CD4-positive, alpha-beta T cell treated with Interleukin-15 for 1 hour (primary cell): ENCODE measurements at places on chromosomes 1 and 21.

DNA sequence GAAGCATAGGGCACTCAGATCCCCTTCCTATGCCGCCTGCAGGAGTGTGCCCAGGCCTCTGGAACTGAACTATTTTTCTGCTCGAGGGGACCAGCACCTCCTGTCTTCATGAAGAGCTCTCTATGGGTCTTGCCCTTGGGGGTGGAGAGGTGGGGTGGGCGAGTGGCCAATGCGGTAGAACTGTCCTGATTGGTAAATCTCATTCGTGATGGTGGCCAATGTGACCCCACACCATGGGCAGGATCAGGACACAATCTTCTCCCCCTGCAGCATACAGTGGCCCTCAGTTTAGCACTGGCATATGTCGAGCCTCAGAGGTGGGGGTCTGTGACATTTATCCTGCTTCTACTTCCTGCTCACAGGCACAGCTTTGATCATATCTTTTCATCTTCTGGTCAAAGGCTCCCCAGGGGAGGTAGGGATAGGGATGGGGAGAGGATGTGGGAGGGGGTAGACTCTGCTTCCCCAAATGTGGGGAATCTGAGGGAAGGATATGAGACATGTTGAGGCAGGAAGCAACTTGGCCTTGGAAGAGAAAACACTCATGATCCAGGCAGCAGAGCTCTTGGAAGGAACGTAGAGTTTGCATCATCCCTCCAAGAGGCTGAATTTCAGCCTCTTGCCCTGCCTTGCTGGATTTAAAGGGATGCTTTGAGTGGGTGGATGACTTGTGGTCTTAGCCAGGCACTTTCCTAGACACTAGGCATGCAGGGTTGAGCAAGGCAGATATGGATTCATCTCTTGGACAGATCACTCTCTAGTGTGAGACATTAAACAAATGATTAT is 81.8 kb downstream of the LAMC2 start:
- no peak for DNase-seq

- no peak for DNase-seq
Measured at GRCh38 chr21:15627823-15628222, 102.0 kb upstream of the USP25 start.

DNA sequence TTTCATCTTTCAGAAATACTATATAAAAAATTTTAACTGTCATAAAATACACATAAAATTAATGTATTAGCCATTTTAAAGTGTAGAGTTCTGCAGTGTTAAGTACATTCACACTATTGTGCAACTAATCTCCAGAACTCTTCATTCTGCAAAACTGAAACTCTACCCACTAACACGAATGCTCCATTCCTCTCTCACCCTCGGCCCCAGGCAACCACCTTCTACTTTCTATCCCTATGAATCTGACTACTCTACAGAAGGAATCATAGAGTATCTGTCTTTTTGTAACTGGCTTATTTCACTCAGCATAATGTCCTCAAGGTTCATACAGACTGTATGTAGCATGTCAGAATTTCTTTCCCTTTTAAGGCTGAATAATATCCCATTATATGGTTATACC is 43.4 kb downstream of the LTN1 start:
- no peak for DNase-seq

DNA sequence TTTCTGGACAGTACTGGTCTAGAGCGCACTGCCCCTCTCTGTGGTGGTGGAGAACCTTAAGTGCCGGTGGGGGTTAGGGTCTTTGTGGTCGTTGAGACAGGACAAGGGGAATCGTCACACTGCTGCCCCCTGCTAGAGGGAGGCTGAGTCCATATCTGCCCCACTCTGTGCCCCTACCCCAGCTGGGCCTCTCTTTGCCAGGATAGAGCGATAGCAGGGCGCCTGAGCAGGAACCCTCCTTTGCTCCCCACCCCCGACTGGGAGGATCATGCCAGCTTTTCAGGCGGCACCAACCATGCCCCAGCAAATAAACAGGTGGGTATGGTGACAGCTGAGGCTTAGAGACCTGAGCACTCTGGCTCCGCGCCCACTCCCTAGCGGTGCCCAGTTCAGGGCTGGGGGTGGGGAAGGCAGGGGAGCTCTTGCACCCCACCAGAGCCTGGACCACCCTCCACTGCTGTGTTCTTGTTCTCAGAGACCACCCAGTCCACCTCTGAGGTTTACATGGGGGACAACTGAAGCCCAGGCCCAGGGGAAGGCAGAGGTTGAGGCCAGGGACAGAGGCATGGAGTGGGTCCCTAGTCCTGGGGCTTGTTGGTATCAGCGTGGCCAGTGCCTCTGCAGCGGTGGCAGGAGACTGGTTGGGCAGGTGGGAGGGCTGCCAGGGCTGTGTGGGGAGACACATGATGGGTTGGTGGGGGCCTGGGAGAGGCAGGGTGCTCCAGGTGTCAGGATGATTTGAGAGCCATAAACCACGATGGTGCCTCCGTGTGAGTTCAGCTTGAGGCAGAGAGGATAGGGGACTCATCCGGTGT is 1.6 kb downstream of the PADI2 start:
- no peak for DNase-seq

DNA sequence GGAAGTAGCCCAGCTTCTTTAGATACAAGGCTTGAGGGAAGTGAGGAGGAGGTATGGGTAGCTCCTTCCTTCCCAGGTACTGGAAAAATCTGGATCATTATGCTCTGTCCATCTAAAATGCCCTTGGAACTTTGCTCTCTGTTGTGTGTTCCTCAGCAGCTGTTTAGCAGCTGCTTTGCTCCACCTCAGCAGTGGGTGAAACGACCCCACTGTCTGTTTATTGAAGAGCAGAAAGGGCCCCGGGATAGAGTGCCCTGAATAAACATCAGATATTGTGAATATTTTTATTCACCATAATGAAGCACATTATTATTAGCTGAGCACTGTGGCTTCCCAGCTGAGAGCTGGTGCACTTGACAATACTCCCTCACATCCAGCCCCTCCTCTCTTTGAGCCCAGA is 237.9 kb downstream of the PBX1 start:
- DNase-seq = no peak

GRCh38 chr1:203057911-203058675 is 27.7 kb downstream of the MYOG start:
- no peak for DNase-seq

- DNase-seq = no peak
Measured at GRCh38 chr1:231636157-231636556, 9.6 kb downstream of the DISC1 start.

GRCh38 chr1:93028542-93028941 is 50.5 kb upstream of the MTF2 start:
- DNase-seq = no peak

- DNase-seq = no peak
Measured at GRCh38 chr1:226351709-226352108, 42.7 kb upstream of the LIN9 start.

- no peak for DNase-seq
Measured at GRCh38 chr1:198674009-198674408, 35.2 kb downstream of the PTPRC start.

DNA sequence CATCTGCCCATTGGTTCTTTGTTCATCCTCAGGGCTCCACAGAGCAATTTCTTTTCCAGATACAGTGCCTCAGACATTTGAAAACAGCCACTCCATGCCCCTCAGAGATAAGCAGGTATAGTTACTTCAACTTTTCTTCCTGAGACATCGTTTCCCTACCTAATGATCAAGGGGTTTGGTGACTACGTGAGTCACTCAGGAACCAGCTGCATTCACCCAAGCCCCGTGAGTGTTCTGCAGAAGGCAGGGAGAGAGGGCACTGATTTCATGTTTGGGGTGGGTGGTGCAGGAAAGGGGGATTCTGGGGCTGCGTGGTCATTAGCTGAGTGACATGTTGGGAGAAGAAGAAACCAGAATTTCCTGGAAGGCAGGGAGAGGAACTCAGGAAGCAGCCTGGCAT is 25.0 kb downstream of the NCF2 start:
- no peak for DNase-seq

DNA sequence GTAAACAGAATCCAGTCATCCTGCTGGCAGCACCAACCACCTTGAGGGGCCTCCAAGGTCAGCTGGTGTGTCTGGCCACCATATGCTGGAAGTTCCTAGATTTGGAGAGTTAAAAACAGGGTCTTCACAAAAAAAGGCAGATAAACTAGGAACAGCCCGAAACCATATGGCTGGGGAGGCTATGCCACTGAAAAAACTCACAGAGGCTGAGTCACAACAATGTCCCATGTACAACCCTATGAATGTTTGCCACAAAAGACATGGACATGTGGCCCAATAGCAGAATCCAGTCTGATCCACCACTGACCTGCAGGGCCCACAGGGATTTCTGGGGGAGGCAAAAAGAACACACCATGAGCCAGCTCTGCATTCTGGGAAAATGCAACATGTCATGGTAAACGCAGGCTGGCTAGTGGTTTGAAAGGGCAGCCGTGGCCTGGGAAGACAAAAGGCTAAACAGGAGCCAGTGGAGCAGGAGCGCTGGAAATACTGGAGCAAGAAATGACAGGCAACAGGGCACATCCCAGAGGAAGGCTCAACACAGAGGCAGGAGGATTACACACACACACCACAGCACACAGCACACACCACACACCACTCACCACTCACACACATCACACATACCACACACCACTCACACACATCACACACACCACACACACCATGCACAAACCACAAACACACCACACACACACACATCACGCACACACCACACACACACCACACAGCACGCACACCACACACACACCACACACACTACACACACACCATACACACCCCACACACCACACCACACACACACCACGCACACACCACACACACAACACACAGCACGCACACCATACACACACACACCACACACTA is 55.4 kb downstream of the HSF2BP start:
- no peak for DNase-seq

DNA sequence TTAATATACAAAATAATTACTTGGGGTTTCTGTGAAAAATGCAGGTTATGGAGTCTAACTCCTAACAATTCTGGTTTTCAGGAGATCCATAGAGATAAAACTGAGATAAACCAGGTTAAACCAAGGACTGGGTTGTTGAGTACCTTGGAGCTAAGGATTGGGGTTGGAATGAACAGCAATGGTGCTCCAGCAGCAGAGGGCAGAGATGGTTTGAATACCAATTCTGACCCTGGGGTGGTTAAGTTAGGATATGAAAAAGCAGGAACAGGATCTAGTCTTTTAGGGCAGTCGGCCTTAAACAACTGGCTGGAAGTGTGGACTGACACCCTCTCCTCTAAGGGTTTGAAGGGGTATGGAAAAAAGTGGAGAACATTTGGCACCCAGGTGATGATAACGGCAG is 53.0 kb downstream of the UROD start:
- DNase-seq = no peak

- DNase-seq = peak; percentile 72
Measured at GRCh38 chr1:168225476-168226190, at the start of gene SFT2D2. Gene SFT2D2 (plus strand): TSS chr1:168226004. CDS start chr1:168226080, 76 bp downstream.

DNA sequence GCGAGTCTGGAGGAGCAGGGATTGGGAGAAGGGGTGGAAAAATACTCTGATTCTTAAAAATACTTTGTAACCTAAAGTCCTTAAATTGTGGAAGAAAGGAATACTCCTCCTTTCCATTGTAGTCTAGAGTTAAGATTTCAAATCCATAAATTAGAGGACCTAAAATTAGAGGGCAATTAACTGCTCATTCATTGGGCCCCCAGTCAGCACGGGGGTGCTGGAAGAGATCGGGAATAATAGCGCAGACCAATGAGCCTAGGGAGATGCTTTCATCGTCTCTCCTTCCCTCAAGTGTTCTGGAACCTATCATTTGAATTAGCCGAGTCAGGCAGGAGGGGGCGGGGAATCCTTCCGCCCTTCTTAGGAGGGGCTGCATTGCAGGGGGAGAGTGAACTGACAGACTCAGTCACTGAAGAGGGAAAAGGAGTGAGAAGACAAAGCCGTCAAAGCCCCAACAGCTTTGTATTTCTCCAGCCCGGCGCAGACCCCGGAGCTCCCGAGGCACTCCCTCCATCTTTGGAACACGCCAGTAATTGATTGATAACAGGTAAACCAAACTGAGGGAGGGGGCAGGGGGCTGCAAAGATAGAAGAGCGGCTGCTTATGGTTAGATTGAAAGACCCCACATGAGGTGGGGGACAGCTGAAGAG is at the start of gene MLLT11:
MLLT11 (plus strand) TSS at position 391 of the 650 bp plus-strand sequence. CDS start 6,828 bp downstream, outside the sequence.
- no peak for DNase-seq

GRCh38 chr1:179798864-179799516 is 55.9 kb downstream of the FAM163A start:
- DNase-seq = no peak

DNA sequence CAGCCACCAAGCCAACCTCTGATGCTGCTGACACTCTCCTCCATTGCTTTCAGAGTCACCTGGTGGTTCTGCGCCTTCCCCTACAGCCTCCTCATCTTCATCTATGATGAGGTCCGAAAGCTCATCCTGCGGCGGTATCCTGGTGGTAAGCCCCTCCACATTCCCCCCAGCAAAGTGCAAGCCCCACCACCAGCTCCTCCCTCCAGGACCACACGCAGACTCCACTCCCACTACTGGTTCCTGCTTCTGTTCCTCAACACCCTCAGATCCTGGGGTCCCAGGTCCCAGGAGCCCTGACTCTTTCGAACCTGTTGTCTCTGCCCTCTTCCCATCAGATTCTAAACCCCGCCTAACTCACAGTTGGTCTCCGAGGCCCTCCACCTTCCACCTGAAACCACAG is 11.6 kb upstream of the ATP1A4 start:
- no peak for DNase-seq

- no peak for DNase-seq
Measured at GRCh38 chr1:212166244-212166643, 119.0 kb upstream of the PPP2R5A start.

DNA sequence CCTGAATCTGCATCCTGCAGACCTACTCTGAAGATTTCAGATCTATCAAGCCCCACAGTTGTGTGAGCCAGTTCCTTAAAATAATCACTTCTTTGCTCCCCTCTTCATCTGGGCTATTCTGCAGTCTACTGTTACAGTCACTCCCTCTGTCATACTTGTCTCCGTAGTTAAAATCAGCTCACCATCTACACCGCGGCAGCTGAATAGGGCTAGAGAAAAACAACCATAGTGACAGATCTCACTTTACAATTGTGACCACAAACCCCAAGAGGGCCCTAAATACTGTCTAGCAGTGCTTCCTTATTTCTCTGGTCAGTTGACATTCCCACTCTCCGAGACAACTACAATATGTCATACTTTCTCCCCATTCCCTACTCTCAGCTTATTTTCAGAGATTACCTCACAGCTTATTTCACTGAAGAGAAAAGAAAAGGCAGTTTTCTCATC is 12.9 kb downstream of the DESI2 start:
- DNase-seq = no peak
